ENCODE measurements at places on chromosomes 1 and 21.

GRCh38 chr1:183418696-183419095 is 516 bp upstream of the NMNAT2 start:
- DNase-seq = no peak

GRCh38 chr1:204828352-204828850 is 42.3 kb upstream of the NFASC start:
- DNase-seq = peak; percentile 66

- DNase-seq = no peak
Measured at GRCh38 chr21:23949493-23949892, 1657.8 kb downstream of the MRPL39 start.

DNA sequence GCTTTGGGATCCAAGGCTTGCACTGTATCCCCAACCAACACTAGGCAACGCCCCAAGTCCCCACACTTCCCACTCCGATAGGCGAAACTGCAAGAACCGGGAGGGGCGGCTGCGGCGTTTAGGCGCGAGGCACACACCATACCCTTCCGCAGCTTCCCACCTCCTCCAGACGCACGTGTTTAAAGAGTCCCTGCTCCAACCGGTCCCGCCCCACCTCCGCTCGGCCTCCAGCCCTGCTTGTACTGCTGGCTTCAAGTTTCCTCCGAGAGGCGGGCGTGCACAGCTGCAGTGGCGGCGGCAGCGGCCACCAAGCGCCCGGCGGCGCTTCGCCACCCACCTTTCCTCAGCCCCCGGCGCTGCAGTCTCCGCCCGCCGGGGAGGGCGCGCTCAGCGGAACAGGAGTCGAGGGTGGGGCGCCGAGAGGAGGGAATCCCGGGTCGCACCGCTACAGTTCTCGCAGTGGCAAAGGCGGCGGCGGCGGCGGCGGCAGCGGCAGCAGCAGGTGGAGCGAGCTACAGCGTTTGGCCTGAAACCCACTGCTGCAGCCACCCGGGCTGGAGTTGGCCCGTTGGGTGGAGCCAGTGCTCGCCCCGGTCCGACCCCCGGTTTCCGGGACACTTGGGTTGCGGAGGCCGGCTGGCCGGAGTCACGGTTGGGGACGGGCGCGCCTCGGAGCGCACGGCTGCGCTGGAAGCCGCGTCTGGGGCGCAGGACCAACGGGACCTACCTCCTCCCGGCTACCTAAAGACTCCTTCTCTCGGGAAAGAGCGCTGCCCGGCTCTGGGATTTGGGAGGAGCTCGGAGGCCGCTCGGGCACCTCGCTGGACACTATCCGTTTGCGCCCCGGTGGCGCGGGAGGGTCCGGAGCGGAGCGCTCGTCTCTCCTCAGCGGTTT is at the start of gene CNIH3:
Gene CNIH3, plus strand, starts transcription at position 457 of the 895 bp plus-strand sequence. CDS start 858 bp downstream, outside the sequence.
- DNase-seq = peak; percentile 48

DNA sequence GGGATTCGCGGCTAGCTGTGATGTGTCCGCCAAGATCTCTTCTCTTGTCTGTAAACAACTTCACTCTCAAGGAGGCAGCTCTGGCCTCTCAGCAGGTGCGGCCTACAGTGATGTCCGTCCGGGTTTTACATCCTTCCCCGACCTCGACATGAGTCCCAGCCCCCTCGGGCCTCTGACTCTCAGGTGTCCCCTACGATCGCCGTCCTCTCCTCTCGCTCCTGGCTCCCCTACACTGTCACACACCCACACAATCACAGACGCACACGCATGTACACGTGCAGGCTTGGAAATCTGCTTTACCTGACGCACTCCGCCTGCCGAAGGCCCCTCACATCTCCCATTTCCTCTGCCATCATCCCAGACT is 797 bp upstream of the RSPH1 start:
- no peak for DNase-seq

- peak; percentile 49 for DNase-seq
Measured at GRCh38 chr1:171081314-171081753, 9.4 kb upstream of the FMO3 start.

DNA sequence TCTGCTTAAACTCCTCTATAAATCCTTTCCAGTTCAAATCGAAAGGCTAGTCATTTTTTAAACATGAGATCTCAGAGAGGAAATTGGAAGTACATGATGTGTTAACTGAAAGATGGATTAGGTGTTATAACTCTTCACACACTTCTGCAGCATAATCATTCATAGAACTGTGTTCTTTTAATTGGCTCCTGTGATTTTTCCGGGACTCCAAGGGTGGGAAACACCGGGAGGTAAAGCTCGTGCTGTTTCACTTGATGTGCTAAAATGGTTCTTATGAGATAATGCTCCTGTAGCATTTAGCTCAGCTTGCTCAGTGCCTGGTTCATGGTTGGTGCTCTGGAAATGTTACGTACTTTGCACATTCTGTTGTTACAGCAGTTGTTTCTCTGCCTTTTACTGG is 40.2 kb downstream of the CC2D1B start:
- no peak for DNase-seq

- peak; percentile 51 for DNase-seq
Measured at GRCh38 chr1:12618965-12619791, 1.2 kb upstream of the DHRS3 start.

GRCh38 chr1:160888926-160889325 is 3.9 kb upstream of the ITLN1 start:
- DNase-seq = no peak

GRCh38 chr1:227192163-227192562 is 126.1 kb downstream of the CDC42BPA start:
- peak; percentile 95 for DNase-seq

- no peak for DNase-seq
Measured at GRCh38 chr21:14995226-14995625, 69.6 kb downstream of the NRIP1 start.

- DNase-seq = no peak
Measured at GRCh38 chr21:34899760-34900159, 149.3 kb downstream of the RUNX1 start.

DNA sequence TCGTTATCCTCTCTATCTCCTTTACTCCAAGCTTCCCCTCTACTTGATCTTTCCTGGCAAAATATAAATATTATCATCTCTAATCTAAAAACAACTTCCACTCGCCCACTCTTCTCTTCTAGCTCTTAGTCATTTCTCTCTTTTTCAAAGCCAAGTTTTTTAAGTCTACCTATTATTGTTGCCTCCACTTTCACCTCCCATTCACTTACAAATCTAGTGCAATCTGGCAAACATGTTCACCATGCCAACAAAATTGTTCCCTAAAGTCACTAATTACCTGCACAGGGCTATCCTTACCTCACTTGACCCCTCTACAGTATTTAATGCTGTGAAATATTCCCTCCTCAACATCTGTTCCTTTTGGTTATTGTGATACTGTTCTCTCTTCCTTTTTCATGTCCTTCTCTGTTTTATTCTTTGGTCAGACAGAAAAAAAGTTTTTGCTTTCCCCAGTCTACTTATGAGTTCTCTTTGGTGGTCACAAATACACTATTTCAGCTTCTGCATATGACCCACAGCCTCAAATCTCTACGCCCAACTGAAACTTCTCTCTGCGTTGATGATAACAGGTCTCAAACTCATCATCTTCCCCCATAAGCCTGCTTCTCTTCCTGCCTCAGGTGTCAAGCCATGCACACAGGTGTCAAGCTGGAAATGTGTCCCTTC is 31.9 kb upstream of the RAP1A start:
- DNase-seq = no peak

DNA sequence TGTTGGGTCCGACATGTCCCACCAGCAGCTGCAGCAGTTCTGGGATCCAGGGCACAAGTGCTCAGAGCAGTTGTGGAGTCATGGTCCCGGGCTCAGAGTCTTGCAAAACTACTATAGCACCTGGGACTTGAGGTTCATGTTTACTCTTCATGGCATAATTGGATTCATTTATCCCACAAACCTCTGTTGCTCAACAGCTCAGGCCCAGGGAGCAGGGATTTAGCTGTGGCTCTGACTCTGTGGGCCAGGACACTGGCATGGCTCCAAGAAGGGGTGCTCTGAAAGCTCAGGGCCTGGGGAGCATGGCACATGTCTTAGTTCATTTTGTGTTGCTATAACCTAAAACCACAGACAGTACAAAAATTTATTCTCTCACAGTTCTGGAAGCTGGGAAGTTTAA is 626.7 kb upstream of the ADGRL2 start:
- no peak for DNase-seq

GRCh38 chr1:51316113-51316845 is 14.1 kb downstream of the TTC39A start:
- DNase-seq = no peak

GRCh38 chr1:117188170-117188815 is 22.4 kb downstream of the VTCN1 start:
- no peak for DNase-seq

- no peak for DNase-seq
Measured at GRCh38 chr1:205604825-205605505, 26.8 kb downstream of the ELK4 start.

DNA sequence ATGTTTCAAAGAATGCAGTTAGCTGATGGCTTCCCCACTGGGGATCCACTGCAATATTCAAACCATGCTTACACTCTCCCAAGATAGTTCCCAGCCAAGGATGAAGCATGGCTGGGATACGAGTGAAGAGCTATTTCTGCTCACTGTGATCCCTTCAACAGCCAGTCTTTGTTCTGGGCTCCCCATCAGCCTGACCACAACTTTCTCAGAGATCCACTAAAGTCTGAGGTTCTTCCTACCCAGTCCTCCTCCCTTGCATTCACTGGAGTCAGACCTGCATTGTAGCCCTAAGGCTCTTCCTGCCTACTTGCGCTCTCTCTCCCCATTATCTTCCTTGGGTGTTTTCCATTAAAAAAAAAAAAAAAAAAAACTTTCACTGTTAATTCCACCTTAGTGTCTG is 101.4 kb downstream of the TTLL7 start:
- no peak for DNase-seq

DNA sequence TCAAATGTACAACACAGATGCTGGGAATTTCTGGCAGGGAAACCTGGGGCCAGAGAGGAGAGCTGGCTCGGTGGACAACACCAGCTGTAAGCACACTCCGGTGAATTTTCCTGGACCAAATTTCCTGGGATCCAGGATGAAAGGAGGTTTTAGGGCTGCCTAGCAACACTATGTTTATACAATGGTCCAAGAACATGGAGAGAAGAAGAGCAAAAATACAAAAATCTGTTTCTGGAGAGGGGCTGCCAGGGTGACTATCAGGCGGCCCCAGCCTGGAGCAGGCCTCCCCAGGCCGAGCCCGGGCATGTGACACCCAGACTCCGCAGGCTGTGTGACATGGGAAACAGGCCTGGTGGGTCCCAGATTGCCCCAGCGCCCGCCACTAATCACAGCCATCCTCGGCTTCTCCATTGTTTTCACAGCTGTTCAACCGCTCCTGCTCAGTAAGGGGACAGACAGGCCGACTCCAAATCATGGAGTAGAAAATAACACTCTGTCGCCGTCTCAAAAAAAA is 336.0 kb upstream of the NFIA start:
- no peak for DNase-seq

DNA sequence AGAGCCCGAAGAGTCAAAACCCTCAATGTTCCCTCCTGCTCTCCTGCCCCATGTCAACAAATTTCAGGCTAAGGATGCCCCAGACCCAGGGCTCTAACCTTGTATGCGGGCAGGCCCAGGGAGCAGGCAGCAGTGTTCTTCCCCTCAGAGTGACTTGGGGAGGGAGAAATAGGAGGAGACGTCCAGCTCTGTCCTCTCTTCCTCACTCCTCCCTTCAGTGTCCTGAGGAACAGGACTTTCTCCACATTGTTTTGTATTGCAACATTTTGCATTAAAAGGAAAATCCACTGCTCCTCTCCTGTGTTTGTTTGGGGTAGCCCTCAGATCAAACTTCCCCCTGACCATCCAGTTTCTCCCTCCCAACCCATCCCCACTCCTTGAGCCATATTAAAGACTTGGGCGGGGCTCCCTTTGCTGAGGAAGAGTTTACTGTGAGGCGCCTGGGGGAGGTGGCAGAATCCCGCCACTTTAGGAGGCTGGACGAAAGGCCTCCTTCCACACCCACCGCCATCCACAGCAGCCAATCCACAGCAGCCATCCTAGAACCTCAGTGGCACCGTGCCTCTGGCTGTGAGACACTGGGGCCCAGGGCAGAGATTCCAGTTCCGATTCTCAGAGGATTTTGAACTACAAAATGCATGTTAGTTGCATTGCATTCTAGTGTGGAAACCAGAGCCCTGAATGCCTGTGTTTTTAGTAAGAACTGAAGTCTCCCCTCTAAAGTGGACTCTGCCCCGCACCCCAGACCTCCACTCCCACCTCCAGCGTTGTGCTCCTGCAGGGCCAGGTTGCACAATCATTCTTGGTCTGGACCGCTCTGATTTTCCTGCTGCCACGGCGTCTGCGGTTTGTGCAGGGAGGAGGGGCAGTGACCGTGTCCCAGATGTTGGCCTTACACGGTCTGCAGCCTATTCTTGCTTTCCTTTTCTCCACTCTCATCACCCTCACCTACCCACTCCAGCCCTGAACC is 3.0 kb downstream of the OLFML3 start:
- DNase-seq = peak; percentile 71

DNA sequence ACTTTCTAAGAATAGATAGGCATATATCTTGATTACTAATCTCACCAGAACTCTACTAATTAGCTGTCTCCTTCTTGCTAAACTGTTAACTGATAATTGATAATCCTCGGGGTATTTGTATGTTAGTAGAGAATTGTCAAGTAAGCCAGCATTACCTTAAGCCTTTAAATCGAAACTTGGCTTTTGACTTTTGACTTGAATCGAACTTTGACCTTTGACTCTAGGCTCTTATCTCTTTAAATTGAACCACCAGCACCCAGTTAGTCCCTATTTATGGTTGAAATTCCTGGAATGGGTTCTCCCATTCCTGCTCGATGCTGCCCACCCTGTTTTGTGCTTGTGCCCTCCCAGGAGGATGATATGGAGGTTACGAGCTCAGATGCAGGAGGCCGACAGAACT is 244.4 kb downstream of the TGFB2 start:
- DNase-seq = no peak

DNA sequence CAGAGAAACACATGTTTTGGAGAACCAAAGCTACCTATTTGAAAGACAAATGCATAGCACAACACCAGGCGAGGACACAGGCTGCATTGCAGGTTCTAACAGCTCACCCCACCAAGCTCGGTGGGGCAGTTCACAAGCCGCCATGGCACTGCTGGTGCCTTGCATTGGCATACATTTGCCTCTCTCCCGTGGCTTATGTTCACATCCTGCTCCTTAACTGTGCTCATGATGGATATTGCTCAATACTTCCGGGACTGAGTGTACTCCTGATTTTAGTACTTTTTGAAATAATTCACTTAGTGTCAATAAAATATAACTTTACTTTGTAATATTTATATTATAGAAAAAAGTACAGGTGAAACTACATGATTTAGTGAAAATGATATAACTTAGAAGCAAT is 1187.4 kb upstream of the NCAM2 start:
- no peak for DNase-seq
